Stomach (tissue), 19 donors: ENCODE measurements at places on chromosomes 2 and 18.

DNA sequence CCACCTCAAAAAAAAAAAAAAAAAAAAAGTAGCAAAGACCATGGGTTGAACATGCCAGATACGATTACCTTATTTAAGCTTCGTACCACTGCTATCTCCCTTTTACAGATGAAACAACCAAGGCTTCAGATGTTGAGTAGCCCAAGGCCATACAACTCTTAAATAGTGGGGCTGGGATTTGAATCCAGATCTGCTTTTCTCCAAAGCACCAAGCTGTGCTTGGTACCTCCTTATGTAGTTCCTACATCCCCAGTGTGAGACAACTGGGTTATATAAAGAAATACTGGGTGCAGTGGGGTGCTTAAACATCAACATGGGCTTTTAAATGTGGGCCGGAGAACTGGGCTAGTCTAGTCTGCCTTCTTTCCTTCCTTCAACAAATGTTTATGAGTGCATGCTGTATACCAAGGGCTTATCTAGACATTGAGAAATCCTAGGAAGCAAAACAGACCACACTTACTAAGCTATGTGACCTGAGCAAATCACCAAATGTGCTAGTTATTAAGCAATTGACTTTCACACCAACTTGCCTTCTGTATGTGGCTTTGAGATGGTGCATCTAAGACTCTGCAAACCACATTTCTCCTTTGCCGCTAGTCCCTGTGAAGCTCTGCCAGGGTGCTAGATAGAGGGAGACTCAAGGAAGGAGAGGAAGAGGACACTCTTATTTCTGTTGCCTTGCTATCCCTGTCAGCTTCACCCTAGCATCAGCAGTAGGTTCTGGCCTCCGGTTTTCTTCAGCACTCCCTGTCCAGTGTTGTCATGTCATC lies 206.8 kb upstream of the FBXO11 start:
- peak; percentile 19 for DNase-seq

GRCh38 chr2:212974692-212975091 lies 176.7 kb downstream of the IKZF2 start:
- DNase-seq: no peak

GRCh38 chr2:231720292-231720986 lies 12.1 kb downstream of the PTMA start:
- no peak for DNase-seq

GRCh38 chr2:25368660-25369059 lies 26.9 kb upstream of the DNMT3A start:
- DNase-seq: peak; percentile 63

DNA sequence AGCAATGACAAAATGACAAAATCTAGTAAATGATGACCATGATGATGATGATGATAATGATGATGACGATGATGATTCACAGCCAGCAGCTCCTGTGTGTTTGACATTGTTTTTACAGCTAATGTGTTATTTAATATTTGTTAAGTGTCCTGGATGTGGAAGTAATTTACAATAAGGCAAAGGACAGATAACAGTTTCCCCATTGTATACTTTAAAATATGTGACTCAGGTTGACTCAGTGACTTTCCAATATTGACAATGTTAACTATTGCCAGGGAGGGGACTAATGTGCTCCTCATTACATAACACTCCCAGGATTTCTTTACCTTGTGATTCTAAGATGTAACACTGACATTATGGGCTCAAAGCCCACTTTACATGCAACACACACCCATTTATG lies 602.2 kb downstream of the FBXO15 start:
- DNase-seq: peak; percentile 34

DNA sequence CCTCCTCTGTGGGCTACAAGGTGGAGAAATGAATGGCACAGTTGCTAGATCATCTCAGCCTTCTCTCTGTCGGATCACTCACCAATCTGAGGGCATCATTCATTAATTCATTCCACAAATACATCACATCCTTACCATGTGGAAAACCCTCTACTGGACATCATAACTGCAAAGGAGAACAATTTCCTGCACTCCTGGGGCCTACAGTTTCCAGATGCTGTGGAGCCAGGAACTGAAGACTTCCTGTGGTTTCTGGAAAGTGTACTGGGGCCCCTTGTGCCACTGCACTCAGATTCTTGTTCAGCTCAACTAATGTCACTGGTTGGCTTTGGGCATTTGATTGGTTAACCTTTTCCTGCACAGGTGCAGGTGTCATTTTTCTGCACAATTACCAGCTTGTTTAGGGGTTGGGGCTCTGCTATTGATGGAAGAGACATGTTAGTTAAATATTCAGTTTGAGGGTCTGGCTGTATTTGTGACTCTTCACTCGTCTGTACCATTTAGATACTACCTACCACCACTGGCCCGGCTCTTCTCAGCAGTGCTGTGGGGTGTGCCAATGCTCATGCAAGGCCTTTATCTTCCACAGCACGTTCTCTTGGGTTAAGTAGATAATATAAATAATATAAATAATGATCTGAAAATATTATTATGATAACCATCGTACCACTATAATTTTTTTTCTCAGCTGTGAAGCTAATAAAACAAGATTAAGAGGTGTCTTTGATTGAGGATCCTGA lies 427.3 kb downstream of the TSN start:
- no peak for DNase-seq

GRCh38 chr18:79983253-79983652 lies 5.1 kb downstream of the TXNL4A start:
- DNase-seq: no peak

- DNase-seq: no peak
Observed at GRCh38 chr2:128475427-128476211, 157.0 kb upstream of the HS6ST1 start.

DNA sequence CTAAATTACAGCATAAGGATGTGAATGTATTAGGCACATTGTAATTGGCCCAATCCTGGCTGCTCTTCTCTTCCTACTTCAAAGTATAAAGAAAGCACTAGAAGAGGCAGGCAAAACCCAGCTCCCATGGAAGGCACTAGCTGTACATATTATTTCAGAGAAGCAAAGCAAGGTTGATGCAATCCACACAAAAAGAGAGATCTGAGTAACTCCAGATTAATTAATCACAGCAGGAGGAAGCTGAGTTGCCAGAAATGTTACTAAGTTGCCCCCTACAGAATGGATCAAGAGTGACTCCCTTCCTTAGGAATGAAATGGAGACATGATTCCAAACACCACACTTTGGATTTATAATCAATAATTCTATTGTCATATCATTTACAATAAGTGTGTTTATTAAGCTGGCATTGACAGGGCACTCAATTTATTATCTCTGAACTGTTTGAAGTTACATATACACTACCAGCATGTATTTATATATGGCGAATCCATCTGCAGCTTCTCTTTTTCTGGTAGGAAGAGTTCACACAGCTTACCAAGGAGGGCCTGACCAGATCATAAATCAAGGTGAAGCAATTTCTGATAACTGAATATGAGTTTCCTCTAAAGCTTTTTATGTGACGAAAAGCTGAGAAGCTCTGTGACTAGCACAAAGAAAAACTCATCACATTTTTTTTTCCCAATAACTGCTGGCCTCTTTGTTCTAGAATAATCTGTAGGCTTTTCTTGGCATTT lies 393.1 kb upstream of the LYPD1 start:
- no peak for DNase-seq

DNA sequence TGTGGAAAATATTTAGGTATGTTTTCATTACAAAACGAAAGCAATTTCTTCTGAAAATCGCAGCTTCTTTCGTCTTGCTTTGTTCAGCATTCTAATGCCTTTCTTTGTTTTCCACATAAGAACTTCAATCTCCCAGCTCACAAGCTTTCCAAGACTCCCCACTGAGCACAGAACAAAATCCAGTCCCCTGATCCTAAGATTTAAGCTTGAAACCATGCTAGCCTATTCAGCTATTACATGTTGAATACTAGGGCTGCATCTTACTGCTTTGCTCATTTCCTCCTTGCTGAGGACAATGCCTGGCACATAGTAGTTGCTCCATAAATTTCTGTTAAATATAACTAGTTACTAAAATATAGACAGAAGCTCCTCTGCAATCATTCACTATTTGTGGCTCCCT lies 160.6 kb downstream of the GALNT3 start:
- DNase-seq: no peak

- DNase-seq: no peak
Observed at GRCh38 chr2:141923657-141924056, 207.2 kb downstream of the LRP1B start.

- peak; percentile 71 for DNase-seq
Observed at GRCh38 chr2:102005989-102006885, 14.5 kb downstream of the IL1R2 start.

DNA sequence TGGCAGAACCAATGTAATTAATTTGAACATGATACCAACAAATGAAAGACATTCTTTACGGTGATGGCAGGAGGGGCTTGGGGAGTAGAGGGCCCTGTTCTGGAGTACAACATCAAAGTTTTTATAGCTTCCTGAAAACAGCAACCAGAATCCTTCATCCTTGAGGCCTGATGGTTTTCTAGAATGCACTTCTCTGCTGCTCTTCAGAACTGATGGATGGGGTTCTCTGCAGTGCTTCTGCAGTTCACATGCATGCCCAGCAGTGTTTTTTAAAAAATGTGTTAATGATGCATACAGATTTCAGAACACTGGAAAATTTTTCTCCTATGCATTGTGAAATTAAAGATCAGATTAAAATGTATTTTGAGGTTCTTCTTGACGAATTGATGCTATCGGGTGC lies 2.5 kb downstream of the LTBP1 start:
- DNase-seq: no peak

- no peak for DNase-seq
Observed at GRCh38 chr18:23967321-23968089, 47.0 kb upstream of the TTC39C start.

DNA sequence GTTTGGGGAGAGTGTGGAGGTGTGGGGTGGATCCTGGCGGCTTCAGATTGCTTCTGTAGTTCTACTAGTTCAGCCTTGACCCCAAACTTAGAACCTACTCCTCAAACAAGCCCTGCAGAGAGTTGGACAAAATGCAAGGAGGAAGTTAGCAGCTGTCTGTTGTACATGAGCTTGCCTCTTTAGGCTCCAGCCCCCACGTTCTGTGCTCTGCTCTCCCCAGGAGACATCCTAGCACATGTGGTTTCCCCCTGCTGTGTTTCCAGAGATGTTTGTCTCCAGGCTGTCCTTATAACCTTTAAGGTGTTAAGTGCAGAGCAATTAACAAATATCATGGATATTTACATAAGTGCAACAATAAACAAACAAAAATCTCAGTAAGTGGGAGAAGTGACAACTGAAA lies 111.1 kb downstream of the ACOXL start:
- no peak for DNase-seq

- no peak for DNase-seq
Observed at GRCh38 chr2:74457129-74457548, 1.1 kb upstream of the WBP1 start.

- DNase-seq: peak; percentile 39
Observed at GRCh38 chr2:43228756-43229659, 2.6 kb upstream of the ZFP36L2 start.

DNA sequence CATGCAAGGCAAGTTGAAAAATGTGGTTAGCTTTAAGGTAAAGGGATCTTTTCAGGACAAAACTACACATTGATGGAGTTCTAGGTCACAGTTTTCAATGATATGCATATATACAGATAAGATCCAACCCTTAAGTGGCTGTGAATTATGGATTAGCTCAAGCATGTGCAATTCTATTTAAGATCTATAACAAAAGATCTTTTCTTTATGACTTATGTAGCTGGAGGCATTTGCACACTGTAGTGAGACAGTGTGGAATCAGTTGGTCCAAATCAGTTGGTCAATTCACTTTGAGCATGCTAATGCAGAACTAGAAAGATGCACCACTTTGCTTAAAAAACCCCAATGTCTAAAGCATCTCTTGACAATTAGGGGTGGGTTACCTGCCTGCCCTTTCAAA lies 417.1 kb upstream of the ZEB2 start:
- no peak for DNase-seq

GRCh38 chr2:2867397-2867979 lies 510.1 kb downstream of the EIPR1 start:
- no peak for DNase-seq

DNA sequence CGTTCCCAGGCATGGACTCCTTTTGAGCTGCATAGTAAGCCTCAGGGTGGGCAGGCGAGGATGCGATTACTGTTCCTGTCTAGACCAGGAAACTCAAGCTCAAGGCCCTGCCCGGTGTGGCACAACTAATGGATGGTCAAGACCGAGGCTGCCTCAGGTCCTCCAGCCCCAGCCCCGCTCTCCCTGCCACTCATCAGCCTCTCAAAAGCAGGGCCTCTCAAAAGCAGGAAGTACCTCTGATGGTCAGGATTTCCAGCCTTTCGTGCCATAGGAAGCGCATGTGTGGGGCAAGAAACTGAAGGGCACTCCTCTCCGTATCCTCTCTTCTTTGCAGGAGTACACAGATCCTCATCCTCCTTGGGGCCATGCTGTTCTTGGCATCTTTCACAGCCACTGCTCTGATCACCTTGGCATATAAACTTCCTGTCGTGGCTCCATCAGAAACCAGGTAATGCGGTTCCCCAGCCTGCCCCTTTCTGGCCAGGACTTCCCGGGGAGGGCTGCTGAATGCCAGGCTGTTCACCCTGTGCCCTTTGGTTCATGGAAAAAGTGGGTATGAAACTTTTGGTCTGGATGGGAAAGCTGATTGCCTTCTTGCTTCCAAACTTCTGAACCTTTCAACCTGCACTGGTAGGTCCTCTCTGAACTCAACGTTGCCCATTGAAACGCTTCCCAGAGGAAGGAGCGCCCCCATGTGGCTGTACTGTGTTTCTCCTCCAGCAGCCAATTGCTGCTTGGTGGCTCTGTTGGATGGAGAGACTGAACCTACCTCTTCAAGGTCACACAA lies 82.8 kb upstream of the SEC11C start:
- peak; percentile 85 for DNase-seq

DNA sequence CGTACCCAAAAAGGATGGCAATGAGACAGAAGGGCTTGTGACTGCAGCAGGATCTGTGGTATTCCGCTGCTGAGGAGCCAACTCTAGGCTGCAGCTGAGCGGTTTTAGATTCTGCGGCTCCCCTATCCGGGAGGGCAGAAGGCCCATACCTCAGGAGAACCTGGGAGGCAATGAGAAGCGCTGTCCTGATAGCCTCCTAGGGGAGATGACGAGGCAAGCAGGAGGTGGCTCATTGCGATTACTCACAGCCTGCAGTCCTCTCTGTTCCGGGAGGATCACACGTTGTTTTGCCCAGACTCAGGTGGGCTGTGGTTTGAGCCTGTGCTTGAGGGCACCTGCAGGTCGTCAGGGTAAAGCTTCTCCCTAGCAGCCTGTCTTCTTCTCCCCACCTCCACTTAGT lies 65.1 kb downstream of the COA5 start:
- DNase-seq: no peak
